ENCODE measurements at places on chromosomes 5 and 9.

DNA sequence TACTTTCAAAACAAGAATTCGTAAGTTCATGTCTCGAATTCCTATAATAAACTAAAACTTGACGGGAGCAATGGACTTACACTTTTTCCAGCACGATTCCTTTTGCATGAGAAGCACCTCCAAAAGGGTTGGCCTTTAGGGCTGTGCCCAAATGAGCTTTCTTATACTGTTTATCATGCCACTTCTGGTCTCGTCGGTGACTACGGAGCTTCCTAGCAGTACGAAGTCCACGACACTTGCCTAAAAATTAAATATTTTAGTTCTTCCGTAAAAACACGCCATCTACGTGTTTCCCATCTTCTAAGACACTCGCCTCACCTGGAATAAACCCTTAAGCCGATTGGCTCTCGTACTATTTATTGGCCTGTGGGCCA, 554 bp downstream of the RPS23 start:
- DNase-seq = peak; percentile 42

- DNase-seq = no peak
These were observed 41.6 kb downstream of the CDK5RAP2 start for GRCh38 chr9:120538339-120538738.

GRCh38 chr9:106752581-106752980, 110.4 kb upstream of the ZNF462 start:
- DNase-seq = no peak

- no peak for DNase-seq
These were observed 543 bp upstream of the ANKRD33B start for GRCh38 chr5:10563110-10563944.

- DNase-seq = no peak
These were observed 141.4 kb downstream of the EBF1 start for GRCh38 chr5:158958021-158958994.

Measured in hematopoietic multipotent progenitor cell treated with erythropoietin and hydrocortisone succinate and interleukin-3 and kit ligand, for 6 days (in vitro differentiated cells).